ENCODE measurements at places on chromosomes 11 and 22. TPM values are rescaled to one million over a fixed set of nuclear protein-coding genes. Genes with fewer than 3 reads are reported as not detected.

PHOX2A gene
- not detected for total RNA-seq

- DNase-seq = no peak
Measured at GRCh38 chr11:97269527-97269926, 879.7 kb downstream of the JRKL start.

DNA sequence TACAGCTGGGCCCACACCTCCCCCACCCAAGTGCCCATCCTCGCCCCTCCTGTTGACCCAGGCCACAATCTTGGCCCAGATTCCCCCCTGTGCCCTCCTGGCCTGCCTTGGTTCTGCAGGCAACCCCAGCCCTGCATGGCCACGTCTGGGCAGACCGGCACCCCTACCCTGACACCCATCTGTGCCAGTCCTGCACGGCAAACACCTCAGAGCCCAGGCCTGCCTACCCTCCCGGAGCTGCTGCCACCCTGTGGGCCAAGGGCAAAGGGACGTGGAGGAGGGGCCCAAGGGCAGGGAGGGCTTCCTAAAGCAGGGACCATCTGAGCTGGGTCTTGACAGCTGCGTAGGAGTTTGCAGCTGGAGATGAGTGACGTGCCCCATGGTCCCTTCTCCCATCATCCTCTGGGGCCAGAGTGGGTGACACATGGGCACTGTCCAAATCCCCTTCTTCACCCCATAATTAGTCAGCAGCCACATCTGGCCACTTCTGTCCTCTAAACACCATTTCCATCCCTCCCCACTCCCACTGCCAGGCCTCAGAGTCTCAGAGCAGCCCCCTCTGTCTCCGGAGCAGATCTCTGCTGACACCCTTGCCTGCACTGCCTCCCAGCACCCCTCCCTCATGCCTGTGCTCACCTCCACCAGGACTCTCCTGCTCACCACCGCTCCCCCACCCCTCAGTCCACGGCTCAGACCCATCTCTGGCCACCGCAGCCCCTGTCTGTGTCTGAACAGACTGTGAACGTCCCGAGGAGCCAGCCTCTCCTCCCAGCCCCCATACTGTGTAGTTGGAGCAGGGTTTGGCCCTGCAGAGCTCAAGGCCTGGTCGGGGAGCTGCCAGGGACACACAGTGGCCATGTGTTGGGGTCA is 35.6 kb upstream of the PPARA start:
- no peak for DNase-seq

GRCh38 chr11:17792161-17792560 is 57.6 kb downstream of the KCNC1 start:
- no peak for DNase-seq

DNA sequence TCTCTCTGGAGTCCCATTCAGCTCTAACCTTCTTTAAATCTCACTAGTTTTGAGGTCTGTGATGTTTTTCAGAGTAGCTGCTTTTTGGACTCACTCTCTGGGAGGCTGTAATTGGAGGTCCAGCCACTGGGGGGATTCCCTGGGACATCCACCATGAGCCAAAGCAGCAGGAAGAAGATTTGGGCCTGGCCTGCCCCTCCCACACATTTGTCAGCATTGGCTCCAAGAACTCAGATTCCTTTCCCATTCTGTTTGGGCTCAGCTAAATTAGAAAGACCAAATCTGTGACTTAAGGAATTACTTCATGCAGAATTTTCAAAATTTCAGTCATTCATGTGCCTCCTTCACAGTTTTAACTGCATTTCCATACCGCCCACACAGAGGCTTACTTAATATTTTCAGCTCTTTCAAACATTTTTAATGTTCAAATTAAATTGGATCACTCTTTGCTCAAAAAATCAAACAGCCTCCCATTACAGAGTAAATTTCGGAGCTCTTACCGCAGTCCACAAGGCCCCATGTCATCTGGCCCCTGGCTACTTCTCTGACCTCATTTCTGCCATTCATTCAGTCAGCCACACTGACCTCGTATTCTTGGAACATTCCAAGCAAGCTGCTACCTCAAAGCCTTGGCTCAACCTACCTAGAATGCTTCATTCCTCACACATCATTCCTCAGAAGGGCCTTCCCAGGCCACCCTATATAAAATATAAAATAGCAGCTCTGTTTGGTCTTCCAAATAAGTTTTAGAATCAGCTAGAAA is 54.5 kb upstream of the RRAS2 start:
- DNase-seq = no peak

DNA sequence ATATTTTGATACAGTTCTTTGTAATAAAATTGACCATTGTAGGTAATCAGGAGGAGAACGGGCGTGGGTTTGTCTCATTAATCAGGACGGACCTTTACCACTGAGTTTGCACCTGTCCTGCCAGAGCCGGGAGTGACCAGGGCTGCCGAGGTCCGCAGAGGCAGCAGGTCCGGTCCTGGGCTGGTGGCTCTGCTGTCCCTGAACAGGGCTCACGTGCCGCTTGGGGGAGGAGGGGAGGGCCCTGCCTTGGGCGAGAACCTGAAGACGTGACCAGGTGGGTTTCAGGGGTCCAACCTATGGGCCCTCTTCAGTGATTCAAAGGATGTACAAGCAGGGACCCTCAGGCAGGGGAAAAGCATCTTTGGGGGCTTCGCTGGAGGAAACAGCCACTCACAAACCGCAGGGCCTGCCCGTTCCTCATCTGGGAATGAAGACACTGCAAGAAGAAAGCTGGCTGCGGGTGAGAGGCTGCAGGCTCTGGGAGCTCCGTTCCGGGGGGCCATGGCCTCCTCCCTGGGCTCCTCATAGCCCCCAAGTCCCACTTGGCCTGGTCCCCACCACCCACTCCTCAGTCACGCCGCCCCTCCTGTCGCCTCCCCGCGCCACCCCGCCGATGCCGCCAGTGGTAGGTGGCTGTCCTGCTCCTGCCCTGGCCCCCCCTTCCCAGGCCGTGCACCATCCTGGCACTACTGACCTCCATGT is 9.2 kb downstream of the CRELD2 start:
- no peak for DNase-seq

CALCA gene
- total RNA-seq = not detected

DNA sequence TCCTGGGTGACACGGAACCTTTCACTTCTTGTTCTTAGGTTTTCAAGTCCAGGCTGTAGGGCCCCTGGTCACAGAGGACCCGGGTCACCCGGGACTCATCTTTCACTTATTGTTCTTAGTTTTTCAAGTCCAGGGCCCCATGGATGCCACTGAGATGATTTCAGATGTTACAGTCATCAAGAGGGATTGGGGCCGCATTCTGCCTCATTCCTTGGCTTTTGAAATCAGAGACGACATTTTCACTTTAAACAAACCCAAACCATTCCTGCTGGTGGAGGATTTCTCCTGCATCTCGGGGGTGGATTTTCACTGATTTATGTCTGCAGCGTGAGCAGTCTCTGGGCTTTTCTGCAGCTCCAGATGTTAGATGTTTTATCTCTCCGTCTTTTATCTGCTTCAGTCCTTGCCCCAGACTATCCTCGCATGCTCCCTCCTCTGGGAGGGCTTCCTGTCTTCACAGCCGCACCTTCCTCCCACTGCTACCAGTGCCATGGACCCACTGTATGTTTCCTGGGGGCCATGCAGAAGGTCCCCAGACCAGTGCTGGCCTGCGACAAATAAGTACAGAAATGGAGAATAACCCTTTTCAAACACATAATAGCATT is 27.4 kb downstream of the FBLN1 start:
- no peak for DNase-seq

GRCh38 chr22:45318168-45318557 is 8.4 kb downstream of the FAM118A start:
- DNase-seq = peak; percentile 82

GRCh38 chr22:40757071-40757470 is 62.1 kb downstream of the SLC25A17 start:
- no peak for DNase-seq

ROBO4 gene
- total RNA-seq = 16.8 TPM

- no peak for DNase-seq
Measured at GRCh38 chr11:57410287-57410686, 16.6 kb downstream of the SLC43A3 start.

DNA sequence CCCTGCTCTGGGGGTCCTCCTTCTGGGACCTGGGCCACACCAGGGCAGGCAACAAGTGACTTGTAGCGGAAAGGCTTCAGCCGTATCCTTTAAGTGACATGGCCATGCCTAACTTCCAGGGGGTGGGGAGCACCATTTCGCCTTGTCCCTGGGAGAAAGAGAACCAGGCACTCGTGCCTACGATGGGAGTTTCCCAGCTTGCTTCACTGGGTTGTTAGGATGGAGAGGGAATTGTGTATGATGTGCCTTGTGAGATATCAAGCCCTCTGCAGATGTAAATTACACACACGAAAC is 151.4 kb downstream of the CACNA1I start:
- no peak for DNase-seq

TSKU gene
- 79.5 TPM for total RNA-seq

GRCh38 chr11:45518833-45519535 is 146.4 kb downstream of the CHST1 start:
- no peak for DNase-seq

- DNase-seq = no peak
Measured at GRCh38 chr22:40433416-40434090, 63.2 kb downstream of the SGSM3 start.

C1QTNF4 gene
- total RNA-seq = 1.4 TPM

E2F8 gene
- 3.0 TPM for total RNA-seq

POLR2F gene
- total RNA-seq = 49.5 TPM

INPP5J gene
- total RNA-seq = 4.8 TPM

DNA sequence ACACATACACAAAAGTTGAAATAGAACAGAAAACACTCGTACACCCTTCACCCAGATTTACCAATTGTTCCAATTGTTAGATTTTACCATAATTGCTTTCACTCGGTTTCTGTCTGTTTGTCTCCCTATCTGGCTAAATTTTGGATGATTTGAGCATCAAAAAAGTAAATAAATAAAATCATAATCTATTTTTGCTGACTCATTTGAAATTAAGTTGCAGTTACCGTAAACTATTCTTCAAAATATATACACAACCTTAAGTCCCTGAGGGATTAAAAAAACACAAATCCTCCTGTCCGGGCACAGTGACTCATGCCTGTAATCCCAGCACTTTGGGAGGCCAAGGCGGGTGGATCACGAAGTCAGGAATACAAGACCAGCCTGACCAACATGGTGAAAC is 81.3 kb upstream of the SYT9 start:
- DNase-seq = no peak

NOX4 gene
- 1.6 TPM for total RNA-seq

- DNase-seq = peak; percentile 69
Measured at GRCh38 chr11:563812-564578, 3.2 kb downstream of the RASSF7 start.

OR5I1 gene
- total RNA-seq = not detected

DNA sequence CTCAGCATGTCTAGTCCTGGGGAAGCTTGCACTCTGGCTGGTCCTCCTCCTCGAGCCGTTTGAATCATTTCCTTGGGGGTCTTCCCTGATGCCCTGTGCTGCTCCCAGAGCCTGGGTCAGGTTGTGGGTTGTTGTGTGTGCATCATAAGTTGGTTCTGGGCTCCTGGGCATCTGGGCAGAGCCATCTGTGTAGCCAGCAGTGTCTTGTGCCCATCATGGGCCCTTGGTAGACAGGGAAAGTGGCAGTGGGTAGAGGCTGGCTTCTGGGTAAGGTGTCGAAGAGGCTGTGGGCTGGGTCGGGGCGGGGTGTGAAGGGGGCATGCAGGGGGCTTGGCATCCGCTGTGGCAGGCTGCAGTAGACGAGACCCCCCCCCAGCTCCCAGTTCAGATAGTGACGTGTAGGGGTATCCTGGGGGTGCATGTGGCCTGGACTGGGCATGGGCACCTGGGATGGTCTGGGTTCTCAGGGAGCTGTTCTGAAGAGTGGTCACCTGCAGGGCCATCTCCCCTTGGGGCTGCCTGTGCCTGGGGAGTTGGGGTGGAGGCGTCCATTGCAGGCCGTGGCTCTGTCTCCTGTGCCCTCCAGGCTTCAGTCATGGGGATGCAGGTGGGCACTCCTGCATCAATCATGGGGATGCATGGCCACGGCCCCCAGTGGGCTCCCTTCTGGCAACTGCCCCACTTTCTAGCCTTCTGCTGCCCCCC is 7.2 kb upstream of the TRMT2A start:
- DNase-seq = no peak

GRCh38 chr22:31829505-31829904 is 75.7 kb downstream of the DEPDC5 start:
- DNase-seq = no peak

- DNase-seq = no peak
Measured at GRCh38 chr11:32105871-32106560, 15.1 kb downstream of the RCN1 start.

GLB1L3 gene
- total RNA-seq = not detected

Measured in ureter (tissue), 1 donor.